Right hindlimb (tissue), 1 donor: ENCODE measurements at places on chromosomes 5 and 9.

DNA sequence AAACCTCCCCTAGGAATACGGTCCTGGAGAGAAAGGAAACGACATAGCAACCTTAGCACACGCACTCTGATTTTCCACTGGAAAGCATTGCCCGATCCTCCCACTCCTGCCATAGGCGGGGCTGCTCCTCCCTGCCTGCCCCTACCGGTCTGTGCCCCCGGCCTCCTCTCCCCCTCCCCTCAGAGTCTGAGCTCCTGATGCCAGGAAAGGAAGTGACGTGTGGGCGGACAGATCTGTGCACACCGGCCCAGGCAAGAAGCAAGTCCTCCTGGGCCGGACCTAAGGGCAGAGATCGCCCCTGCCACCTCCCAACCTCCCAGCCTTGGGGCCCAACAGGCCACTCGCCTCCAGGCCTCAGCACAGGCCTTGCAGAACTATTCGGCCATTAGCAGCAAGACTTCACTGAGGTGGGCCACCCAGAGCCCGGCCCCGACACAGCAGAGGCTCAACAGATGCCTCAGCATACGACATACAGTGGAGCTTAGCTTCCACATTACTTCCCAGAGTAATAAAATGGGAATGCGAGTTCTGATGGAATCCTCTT, 7.2 kb downstream of the NINJ1 start:
- peak; percentile 84 for DNase-seq

- no peak for DNase-seq
Measured at GRCh38 chr5:170341545-170341944, 44.0 kb upstream of the LCP2 start.

DNA sequence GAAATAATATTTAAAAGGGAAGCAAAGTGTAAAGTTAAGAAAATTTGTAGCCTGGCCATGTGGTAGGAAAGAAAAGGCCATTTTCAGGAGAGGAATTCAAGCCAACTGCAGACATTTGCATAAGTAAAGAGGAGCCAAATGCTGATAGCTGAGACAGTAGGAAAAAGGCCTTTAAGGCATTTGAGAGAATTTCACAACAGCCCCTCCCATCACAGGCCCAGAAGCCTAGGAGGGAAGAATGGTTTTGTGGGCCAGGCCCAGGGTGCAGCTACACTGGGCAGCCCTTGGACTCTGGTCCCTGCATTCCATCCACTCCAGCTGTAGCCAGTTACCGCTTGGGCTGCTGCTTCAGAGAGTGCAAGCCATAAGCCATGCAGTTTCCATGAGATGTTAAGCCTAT, 1556.8 kb downstream of the EFNA5 start:
- DNase-seq, result no peak

DNA sequence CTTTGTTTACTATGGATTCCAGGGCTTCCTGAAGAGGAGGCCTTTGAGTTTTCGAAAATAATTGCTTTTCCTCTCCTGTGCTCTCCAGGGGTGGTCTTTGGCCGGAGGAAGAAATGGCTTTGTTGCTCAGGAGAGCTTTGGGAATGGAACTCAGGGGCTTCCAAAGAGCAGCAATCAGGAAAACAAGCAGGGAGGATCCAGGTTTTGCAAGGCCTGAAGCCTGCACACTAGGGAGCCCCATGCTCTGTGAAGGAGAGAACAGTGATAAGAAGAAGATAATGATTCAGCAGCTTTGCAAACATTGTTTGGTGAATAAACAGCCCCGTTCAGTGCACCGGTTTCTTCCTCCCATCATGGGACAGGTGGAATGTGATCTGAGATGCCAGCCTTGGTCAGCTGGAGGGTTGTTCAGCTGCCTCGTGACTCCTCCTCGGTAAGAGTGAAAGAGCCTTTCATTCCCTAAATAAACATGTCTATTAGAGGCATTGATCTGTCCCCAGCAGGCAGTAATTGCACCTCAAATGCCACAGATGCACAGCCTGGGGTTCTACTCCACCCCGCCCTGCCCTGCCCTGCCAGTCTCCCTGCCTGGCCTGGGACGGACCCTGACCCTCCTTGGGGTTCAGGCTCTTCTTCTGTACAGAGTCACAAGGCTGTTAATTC, 11.5 kb upstream of the ALDH1B1 start:
- DNase-seq, result no peak
